Activated T-helper 1 cell treated with anti-CD3 and anti-CD28 coated beads, Interleukin-12 subunit alpha, Interleukin-12 subunit beta, Interleukin-2, Interleukin-4 antibody, amounts not matched to agents 30 ng/mL and 10 ng/mL and 1 ng/mL, durations not matched to agents 14 hours and 24 hours and 36 hours (primary cell): ENCODE measurements at places on chromosomes 2 and 18. TPM values are rescaled to one million over a fixed set of nuclear protein-coding genes. Genes with fewer than 3 reads are reported as not detected.
A peak's percentile ranks its signal among the peaks of the same experiment; 100 is the strongest.

Gene EML6
- 0.37 and 0.44 TPM in 2 replicates for total RNA-seq

DNA sequence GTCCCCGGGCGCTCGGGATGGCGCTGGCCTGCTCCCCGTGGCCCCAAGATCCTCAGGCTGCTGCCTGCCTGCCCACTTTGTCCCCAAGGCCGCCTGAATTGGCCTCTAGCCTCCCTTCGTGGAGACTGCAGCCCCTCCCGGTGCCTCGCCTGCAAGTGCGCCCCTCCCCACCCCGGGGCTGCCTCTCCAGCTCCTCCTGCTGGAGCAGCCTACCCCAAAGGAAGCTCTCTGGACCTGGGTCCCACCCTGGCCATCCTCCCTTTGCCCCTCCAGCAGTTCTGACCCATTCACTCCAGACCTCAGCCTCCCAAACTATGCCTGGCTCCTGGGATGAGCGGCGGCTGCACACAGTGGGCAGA lies 6.2 kb downstream of the ESPNL start:
- no peak overlapping the region for H3K4me3 ChIP-seq
- DNase-seq = no peak
- H3K36me3 ChIP-seq = no peaks in the 10 kb centered on the region
- H3K27ac ChIP-seq = no peak overlapping the region

GRCh38 chr2:181307203-181307991 lies 149.8 kb upstream of the ITGA4 start:
- peak overlapping the region; percentile 96 for H3K27ac ChIP-seq
- peaks cover 78% of the 10 kb centered on the region for H3K4me1 ChIP-seq
- no peak for DNase-seq
- no peaks in the 10 kb centered on the region for H3K36me3 ChIP-seq

- no peaks in the 10 kb centered on the region for H3K27me3 ChIP-seq
- H3K36me3 ChIP-seq = peaks cover 21% of the 10 kb centered on the region
- DNase-seq = no peak
- peak overlapping the region; percentile 92 for H3K27ac ChIP-seq
- H3K4me3 ChIP-seq = peak overlapping the region; percentile 99
These were observed 1.5 kb downstream of the TEX261 start for GRCh38 chr2:70992945-70993853.

Gene STEAP3
- 0.07 and 0.13 TPM in 2 replicates for total RNA-seq

DNA sequence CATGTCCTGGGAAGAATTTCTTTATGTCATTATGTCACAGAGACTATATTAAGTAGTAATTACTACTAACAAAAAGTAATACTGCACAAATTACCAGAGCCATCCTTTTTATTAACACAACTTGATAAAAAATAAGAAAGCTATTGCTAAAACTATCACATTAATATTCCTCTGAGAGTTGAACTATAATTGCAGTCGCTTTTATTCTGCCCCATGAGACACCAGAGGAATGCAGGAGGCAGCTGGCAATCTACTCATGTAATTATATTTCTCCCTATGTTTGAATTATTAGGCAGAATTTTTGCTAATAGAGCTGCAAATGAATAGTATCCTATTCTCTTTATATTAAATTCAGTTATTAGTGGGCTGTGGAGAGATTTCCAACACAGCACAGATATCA lies 220.7 kb downstream of the LRRTM4 start:
- H3K27me3 ChIP-seq = no peaks in the 10 kb centered on the region
- no peaks in the 10 kb centered on the region for H3K36me3 ChIP-seq
- no peak overlapping the region for H3K4me3 ChIP-seq
- no peak for DNase-seq
- no peaks in the 10 kb centered on the region for H3K4me1 ChIP-seq

GRCh38 chr2:228768818-228769217 lies 502.3 kb downstream of the PID1 start:
- H3K4me1 ChIP-seq = no peaks in the 10 kb centered on the region
- H3K4me3 ChIP-seq = no peak overlapping the region

DNA sequence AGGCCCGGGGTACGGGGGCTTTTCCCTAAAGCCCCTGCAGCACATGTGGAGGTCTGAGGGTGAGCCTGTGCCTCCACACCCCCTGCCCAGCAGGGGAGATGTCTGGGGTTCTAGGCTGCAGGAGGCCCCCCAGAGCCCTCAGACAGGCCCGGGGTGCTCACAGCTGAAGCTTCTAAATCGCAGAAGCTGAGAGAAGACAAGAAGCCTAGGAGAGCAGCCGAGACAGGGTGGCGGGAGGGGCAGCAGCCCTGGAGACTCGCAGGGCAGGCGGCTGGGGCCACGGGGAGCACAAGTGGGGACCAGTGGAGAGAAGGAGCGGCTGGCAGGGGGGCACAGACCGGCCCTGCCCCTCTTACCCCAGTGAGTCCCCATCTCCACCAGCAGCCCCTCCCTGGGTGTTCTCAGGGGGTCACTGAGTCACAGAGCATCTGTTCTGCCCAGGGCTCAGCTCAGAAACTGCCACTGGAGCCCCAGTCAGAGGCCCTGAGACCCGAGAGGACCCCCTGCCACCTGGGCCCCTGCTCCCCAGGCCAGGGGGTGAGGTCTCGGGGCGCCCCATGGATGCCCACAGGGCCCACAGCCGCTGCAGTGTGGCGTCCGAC lies 26.1 kb downstream of the GPC1 start:
- H3K27ac ChIP-seq = no peak overlapping the region
- no peaks in the 10 kb centered on the region for H3K4me1 ChIP-seq
- no peak overlapping the region for H3K4me3 ChIP-seq
- H3K36me3 ChIP-seq = no peaks in the 10 kb centered on the region
- H3K27me3 ChIP-seq = peaks cover 8% of the 10 kb centered on the region

DNA sequence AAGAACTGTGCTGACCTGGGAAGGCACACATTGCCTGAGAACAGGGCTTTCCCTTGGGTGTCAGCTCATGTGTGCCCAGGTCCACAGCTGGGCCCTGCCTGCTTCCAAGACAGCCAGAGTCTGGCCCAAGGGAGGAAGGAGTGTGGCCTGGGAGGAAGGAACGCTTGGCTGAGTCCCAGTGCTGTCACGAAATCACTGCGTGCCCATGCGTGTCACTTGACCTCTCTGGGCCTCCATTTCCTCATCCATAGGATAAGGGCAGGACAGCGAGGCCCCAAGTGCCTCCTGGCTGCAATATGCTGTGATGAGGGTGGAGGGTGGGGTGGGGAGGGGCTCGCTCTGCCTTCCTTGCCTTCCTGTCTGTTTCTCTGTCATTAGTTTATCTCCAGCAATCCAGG lies 642 bp upstream of the KCNK3 start:
- H3K36me3 ChIP-seq = no peaks in the 10 kb centered on the region
- DNase-seq = no peak
- H3K4me1 ChIP-seq = no peaks in the 10 kb centered on the region

GRCh38 chr2:94762600-94762999 lies 108.6 kb upstream of the TEKT4 start:
- H3K27me3 ChIP-seq = no peaks in the 10 kb centered on the region
- H3K27ac ChIP-seq = no peak overlapping the region
- peaks cover 5% of the 10 kb centered on the region for H3K4me1 ChIP-seq
- no peak overlapping the region for H3K4me3 ChIP-seq
- H3K36me3 ChIP-seq = no peaks in the 10 kb centered on the region
- DNase-seq = no peak

- no peaks in the 10 kb centered on the region for H3K27me3 ChIP-seq
- H3K4me3 ChIP-seq = no peak overlapping the region
- no peak for DNase-seq
- no peaks in the 10 kb centered on the region for H3K4me1 ChIP-seq
- H3K36me3 ChIP-seq = no peaks in the 10 kb centered on the region
- no peak overlapping the region for H3K27ac ChIP-seq
These were observed 370.8 kb upstream of the NT5C1B start for GRCh38 chr2:18959952-18960717.

DNA sequence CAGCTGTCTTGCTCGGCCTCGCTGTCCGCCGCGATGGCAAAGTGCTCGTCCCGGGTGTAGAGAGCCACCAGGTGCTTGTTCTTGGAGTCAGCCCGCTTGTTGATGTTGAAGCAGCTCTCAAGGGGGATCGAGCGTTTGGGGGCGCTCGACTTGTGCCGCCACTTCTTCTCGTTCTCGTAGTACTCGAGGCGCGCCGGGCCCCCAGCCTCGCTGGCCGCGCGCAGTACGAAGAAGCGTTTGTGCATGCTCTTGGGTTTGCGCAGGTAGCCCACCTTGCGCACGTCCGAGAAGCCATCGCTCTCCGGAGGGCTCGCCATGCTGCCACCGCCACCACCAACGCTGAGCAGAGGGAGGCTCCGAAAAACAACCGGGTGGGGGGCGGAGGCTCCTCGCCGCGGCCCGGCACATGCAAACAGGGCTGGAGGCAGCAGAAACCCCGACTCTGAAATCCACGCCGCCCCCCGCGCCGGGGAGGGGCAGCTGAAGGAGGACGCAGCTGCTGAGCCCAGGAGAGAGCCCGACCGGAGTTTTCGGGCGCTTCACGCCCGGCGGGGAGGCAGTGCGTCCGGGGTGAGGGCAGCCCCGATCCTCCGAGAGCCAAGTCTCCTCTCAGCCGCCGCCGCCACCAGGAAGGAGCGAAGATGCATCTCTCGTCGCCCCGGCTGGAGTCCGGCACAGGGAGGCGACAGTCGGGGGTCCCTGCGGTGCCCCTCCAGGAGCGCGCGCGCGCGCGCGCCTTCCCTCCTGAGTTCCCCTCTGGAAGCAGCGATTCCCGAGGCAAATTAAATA lies 1.0 kb downstream of the IRS1 start:
- H3K27me3 ChIP-seq = peaks cover 6% of the 10 kb centered on the region
- peak; percentile 35 for DNase-seq
- H3K36me3 ChIP-seq = peaks cover 8% of the 10 kb centered on the region
- H3K4me1 ChIP-seq = peaks cover 44% of the 10 kb centered on the region

DNA sequence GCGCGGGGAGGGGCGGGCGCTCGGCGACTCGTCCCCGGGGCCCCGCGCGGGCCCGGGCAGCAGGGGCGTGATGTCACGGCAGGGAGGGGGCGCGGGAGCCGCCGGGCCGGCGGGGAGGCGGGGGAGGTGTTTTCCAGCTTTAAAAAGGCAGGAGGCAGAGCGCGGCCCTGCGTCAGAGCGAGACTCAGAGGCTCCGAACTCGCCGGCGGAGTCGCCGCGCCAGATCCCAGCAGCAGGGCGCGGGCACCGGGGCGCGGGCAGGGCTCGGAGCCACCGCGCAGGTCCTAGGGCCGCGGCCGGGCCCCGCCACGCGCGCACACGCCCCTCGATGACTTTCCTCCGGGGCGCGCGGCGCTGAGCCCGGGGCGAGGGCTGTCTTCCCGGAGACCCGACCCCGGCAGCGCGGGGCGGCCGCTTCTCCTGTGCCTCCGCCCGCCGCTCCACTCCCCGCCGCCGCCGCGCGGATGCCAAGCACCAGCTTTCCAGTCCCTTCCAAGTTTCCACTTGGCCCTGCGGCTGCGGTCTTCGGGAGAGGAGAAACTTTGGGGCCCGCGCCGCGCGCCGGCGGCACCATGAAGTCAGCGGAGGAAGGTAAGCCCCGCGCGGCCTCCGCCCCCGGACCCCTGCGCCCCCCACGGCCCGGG lies at the start of gene NFATC1:
Gene NFATC1, plus strand, starts transcription at position 170 of the 644 bp plus-strand sequence. Its CDS starts 295 bp downstream, at position 465.
- peak; percentile 44 for DNase-seq
- peaks cover 10% of the 10 kb centered on the region for H3K36me3 ChIP-seq
- H3K4me1 ChIP-seq = peaks cover 26% of the 10 kb centered on the region
- H3K27ac ChIP-seq = peak within 1 kb of the TSS; percentile 85
- peak within 1 kb of the TSS; percentile 85 for H3K4me3 ChIP-seq
